ENCODE measurements at places on chromosomes 5 and 9.

DNA sequence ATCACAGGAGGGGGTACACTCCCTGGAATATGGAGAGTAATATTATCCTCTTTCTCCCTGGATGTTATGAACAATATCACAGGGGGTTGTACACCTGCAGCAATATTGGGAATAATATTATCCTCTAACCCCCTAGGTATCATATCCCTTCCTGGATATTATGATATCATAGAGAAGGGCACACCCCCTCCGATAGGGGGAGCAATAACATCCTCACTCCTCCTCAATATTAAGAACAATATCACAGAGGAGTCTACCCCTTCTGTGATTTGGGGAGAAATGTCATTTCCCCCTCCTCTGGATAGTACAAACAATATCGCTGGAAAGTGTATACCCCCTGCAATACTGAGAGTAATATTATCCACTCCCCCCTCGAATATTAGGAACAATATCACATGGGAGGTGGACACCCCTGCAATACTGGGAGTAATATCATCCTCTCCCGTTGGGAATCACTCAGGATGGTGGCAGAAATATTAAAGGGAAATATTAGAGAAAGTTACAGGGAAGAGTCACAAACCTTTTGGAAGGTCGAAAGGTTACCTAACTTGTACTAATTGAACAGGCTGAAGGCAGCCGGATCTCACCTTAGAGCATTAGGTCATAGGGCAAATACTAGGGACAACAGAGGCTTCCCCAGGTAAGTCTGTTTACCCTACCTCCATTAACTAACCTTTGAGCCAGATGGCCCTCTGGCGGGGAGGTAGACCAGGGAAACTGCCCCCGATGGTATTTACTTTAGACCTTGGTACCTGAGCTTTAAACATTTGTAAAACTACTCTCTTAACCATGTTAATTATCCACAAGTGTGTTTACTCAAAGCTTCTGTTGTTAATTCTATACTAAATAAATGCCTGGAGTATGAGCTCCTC is 57.5 kb upstream of the FREM1 start:
- no peak for DNase-seq

- no peak for DNase-seq
These were observed 40.7 kb downstream of the ACOT12 start for GRCh38 chr5:81353189-81353588.

GRCh38 chr5:174412374-174412773 is 312.0 kb upstream of the MSX2 start:
- DNase-seq, result no peak

GRCh38 chr5:135031813-135032694 is 2.0 kb downstream of the PITX1 start:
- no peak for DNase-seq

DNA sequence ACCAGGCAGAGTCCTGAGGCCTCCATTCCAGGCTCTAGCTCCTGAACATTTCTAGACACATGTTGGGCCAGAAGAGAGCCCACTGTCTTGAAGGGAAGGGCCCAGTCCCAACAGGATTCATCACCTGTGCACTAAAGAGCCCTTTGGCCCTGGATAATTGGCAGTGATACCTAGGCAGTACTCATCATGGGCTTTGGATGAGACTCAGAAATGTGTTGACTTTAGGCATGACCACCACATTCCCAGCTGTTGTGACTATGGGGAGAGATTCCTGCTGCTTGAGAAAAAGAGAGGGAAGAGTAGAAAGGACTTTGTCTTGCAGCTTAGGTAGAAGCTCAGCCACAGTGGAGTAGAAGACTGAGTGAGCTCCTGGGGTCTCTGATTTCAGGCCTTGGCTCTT is 138.4 kb upstream of the DAPK1 start:
- DNase-seq, result no peak

GRCh38 chr5:24112420-24112819 is 532.4 kb downstream of the CDH10 start:
- DNase-seq, result no peak

Data from midbrain (tissue), 1 donor.